ENCODE measurements at places on chromosomes 13 and 19. TPM values are rescaled to one million over a fixed set of nuclear protein-coding genes. Genes with fewer than 3 reads are reported as not detected.

DNA sequence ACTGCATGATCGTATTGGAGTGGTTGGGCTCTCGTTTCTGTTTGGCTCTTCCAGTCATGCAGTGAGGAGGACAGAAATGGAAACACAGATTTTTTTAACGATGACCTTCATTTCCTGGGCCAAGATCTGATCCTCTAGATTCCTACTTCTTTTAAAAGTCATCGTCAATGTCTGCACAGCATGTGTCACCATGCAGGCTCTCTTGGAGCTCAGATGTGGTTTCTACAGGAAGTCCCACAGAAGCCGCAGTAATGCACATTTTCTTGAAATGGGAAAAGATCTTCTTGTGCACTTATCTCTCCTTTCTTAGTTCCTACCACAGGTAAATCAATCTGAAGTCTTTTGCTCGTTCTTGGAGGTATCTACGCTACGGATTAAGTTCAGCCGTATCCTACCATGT, 626.9 kb downstream of the EFNB2 start:
- DNase-seq, result no peak

DNA sequence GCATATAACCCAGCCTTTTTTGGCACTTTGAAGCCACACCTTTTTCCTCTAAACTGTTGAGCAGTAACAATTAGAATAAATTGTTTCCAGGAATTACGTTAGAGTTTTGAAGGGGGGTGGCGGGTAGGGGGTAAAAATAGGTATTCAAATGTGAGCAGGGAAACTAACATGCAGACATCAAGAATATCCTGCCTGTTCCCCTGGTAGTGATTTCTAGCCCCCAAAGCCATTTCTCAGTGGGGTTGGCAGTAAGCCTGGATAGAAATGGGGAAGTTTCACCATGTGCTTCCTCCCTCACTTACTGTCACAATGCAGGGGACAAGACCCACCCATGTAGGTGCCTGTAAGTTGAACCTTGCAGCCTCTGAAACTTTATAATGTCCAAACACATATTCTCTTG, 3.8 kb downstream of the DOCK9 start:
- DNase-seq, result peak; percentile 44

GRCh38 chr13:77300176-77301037, 26.5 kb downstream of the MYCBP2 start:
- no peak for DNase-seq

DNA sequence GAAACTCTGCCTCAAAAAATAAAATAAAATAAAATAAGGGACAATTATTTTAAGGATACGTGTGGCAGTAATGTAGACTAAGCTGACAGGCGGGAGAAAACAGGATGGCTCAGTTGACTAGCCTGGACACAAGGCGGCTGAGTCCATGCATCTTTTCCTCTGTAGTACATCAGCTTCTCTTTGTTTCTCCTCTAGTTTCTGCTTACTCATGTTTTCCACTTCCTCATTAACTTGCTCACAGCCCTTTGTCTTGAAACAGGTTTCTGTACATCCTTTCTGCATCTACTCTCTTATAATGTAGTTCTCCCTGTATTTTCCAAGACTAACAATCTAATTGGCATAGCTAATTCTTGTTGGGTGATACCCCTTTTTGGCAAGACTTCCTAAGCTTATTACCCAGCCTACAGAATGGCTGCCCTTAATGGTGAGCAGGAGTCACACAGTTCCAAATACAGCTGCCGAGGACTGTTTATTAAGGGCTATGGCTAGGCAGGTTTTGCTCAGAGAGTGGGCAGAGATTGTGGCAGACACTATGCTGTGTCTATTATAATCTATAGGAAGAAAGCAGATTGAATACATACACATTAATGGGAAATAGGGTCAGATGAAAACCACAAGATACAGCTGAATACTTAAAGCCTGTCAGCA, 58.7 kb upstream of the KLF5 start:
- no peak for DNase-seq

- no peak for DNase-seq
Observed at GRCh38 chr13:66154976-66155375, 1075.2 kb downstream of the PCDH9 start.

Gene ZNF850
- total RNA-seq, result 1.8 TPM

Gene LRRC63
- total RNA-seq, result 1.2 TPM

Gene GRK1
- total RNA-seq, result not detected

DNA sequence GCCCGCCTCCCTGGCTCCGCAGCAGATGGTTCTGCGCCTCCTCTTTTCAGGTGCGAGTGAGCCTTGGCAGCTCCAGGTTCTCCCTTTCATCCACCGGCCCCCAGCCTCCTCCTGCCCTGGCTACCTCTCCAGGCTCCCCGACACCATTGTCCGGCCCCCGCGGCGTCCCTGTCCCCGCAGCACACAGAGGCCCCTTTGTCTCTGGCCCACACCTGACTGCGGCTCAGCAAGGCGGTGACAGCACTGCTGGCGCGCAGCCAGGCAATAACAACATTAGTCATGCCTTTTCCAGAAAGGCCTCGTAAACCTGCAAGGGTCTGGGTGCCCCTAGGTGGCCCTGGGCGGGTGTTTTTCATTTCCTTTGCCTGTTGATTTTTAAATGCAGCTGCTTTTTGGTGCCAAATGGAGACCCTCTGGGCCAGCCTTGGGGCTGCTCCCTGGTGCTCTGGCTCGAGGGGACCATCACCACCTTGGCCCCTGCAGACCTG, 73.2 kb upstream of the MEDAG start:
- peak; percentile 50 for DNase-seq

Gene PALM3
- total RNA-seq, result 4.3 TPM

Gene URAD
- total RNA-seq, result not detected

DNA sequence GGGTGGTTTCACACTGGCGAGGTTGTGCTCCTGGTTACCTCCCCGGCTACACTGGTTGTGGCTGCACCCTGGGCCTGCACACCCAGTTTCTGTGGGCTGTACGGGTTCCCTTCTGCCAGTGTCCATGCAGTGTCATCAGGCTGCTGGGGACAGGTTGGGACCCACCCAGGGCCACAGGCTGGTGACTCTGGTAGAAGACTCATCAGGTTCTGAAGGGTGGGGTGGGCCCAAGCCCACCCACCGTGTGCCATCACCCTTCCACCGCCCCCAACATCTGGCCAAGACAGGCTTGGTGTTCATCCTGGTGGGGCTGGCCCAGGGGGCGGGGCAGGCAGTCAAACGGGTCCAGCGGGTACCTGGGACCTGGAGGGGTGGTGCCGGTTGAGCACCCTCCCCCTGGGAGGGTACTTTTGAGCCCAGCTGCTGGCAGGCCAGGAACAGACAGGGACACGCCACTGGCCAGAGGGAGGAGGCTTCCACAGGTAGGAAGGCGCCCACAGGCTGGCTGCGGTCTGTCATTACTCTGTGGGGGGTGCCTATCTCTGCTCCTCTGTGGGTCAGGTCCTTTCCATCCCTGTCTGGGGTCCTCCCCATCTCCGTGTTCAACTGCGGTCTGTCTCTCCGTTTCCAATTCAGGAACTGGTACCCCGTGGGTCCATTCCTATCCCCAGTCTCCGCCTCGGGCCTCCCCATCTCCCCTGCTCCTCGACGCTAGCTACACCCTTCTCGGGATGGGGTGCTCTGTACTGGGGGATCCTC, at the start of gene RNF225:
Gene RNF225 (plus strand): TSS at position 437 of the 759 bp plus-strand sequence. CDS start 434 bp downstream, outside the sequence.
- DNase-seq, result no peak

Gene ADAMTSL5
- 10.8 TPM for total RNA-seq

DNA sequence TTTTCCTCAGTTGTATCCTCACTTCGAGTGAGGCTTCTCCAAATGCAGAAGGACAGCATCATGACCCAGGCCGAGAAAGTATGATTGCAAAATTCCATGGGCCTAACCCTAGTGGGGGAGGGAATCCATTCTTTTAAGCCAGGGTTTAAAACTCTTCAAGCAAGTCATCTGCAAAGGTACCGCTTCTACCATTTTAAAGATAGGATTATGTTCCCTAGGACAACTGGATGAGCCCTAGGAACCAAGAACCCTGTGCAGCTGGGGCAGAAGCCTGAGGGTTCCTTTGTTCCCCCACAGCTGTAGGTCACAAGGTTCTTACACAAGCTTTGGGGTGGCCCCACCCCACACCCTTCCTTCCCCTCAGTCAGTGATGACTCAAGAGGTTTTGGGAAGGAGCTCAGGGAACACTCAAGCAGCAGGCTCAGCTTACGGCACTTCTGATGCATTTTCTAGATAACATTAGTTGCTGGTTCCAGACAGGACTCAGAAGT, 13.5 kb downstream of the ARL11 start:
- no peak for DNase-seq

Gene SEMA6B
- 48.1 TPM for total RNA-seq

GRCh38 chr19:17953869-17954268, 13.0 kb upstream of the KCNN1 start:
- DNase-seq, result no peak

DNA sequence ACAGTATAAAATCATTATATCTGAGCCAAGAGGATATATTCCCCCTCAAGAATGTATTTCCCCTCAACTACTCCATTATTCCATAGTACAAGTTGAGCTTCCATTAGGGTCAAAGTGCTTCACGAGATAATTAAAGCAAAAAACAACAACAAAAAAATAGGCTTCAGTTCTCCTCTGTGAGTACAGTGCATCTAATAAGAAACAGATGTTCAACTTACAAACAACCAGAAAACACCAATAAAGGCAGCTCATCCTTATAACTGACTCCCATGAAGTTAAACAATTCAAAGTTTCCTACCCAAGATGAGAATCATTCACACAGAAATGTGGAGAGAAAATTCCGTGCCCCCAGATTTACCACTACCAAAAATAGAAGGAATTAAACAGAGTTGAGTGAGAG, 854.4 kb downstream of the PCDH9 start:
- no peak for DNase-seq

Measured in uterus (tissue), 4 donors.